ENCODE measurements at places on chromosomes 5 and 9.

DNA sequence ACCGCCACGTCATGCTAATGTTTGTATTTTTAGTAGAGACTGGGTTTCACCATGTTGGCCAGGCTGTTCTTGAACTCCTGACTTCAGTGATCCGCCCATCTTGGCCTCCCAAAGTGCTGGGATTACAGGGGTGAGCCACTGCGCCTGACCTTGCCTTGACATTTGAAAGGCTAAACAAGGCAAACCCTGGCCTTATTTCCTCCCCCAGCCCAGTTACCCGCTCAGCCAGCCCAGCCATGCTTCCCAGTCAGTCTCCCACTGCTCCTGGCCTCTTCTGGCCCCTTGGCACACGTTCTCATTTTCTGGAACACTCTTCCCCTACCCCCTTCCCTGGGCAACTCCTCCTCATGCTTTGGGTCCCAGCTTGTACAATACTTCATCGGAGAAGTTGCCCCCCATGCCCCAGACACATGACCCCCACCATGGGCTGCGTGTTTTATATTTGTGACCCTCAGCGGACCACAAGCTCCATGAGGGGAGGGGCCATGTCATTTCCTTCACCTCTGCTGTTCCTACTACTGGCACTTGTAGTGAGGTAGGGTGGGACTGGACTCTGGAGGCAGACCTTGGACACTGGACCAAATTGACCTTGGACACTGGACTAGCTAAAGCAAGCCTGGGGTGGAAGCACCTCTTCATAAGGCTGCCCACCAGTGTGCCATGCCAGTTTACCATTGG, 94.4 kb upstream of the IER5L start:
- no peak for DNase-seq

- no peak for DNase-seq
Observed at GRCh38 chr9:79312686-79313421, 258.9 kb upstream of the TLE4 start.

DNA sequence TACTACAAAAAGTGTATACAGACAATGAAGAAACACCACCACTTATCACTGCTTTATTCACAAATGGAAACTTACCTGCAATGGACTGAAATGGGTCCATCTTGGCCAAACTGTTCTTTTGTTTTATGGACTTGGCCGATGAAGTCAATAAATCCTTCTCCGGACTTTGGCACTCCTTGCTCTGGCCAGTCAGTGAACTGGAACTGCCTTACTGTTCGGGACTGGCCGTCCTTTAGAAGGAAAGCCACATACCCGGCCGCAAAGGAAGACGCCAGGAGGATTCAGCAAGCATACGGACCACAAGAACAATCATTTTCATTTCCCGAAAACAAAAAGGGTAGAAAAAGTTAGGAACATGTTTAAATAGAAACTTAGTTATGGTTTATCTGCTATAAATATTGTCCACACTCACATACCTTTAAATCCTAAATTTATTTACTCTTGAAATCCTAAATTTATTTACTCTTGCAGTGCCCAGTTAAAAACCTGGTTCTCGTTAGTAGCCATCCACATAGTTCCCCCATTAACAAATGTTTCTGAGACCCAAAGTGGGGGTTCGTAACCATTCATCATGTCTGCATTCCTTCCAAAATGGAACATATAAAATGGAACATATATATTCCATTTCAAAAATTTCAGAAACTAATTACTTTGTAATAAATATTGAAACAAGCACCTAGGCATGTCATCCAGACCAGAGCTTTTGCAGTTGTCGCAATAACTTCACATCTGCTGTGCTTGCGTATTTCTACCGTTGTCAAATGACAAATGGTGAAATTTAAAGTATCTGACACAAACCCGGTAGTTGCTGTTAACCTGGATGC, 532.1 kb upstream of the DMAC1 start:
- DNase-seq, result no peak

DNA sequence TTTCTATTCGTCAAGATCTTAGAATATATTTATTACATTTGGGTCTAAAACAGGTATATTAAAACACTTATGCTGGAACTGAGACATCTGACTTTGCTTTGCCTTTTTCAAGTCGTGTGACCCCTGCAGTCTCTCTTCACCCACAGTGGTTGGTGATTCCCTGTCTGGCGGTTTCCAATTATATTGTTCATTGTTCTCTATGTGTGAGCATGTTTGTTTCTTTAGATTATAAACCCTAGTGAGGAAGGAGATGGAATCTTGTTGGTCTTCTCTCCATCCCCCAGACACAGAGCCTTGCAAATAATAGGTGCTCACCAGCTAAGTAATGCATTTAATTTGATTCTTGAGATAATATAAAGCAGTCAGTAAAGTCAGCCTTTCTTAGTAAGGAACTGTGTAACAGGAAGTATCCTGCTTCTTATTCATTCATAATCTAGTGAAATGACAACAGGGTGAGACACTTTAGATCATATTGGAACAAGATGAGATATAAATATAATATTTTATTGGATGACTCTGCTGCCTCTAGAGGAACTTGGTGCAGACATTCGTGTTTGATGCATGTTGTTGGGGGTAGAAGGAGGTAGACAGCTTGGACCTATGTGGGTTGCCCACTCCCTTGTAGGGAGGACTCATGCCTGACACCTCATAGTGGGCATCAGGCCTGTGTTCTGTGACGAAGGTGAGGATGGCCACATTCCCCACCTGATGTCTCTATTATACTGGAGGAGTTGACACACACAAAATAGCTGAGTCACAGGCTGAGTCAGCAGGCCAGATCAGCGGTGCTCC, 88.1 kb downstream of the FGF1 start:
- no peak for DNase-seq

- no peak for DNase-seq
Observed at GRCh38 chr5:39452846-39453245, 28.1 kb upstream of the DAB2 start.

- peak; percentile 52 for DNase-seq
Observed at GRCh38 chr9:4298255-4299004, 1.4 kb downstream of the GLIS3 start.

DNA sequence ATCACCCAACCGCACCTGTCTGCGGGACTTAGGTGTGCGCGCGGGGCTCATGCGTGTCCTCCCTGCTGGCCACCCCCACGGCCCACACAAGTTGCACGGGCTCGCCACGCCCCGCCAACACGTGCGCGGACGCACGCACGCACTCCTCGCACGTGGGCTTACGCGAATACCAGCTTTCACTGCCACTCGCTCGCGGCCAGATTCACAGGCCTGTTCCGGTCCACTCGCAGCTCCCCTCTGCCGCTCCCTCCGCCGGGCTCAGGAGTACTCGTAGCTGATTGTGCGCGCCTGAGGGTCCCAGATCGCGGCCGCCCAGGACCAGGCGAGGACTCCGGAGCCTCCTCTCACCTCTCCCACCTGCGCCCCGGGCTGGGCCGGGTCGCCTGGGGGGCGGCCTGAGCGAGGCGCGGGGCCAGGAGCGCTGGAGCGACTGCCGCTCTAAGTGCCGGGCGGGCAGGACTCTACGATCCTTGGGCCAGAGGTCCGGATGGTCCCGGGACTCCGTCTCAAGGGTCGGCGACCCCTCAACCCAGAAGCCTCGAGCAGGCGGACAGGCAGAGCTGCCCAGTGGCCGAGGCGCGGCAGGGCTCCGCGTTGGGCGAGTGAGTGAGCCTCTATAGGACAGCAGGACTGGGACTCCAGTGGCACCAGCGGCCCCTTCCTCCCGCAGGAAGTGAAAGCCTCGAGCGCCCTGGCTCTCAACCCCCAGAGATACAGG, 3.4 kb downstream of the PCDHGC5 start:
- peak; percentile 74 for DNase-seq

GRCh38 chr9:27003426-27004077, 1.9 kb downstream of the LRRC19 start:
- no peak for DNase-seq

DNA sequence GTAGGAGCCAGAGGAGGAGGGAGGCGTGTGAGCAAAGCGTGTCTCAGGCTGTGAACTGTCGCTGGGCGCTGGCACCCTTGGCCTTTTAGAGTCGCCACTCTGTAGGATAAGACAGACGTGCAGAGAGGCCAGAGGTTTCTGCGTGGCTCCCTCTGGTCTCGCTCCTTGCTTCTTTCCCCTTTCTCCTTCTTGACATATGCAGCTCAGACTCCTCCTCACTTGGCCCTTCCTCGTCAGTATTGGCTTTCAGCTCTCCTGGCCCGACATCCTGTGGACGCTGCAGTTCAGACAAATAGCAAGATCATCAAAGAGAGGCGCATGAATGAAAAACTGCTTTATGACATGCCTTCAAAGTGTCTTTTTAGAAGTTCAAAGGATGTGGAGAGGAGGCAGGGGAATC, 116.8 kb upstream of the SPRY4 start:
- no peak for DNase-seq

DNA sequence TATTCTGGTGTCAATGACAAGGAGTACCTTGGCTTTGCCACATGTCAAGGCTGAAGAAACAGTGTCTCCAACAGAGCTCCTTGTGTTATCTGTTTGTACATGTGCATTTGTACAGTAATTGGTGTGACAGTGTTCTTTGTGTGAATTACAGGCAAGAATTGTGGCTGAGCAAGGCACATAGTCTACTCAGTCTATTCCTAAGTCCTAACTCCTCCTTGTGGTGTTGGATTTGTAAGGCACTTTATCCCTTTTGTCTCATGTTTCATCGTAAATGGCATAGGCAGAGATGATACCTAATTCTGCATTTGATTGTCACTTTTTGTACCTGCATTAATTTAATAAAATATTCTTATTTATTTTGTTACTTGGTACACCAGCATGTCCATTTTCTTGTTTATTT, 19.8 kb downstream of the CD274 start:
- no peak for DNase-seq

DNA sequence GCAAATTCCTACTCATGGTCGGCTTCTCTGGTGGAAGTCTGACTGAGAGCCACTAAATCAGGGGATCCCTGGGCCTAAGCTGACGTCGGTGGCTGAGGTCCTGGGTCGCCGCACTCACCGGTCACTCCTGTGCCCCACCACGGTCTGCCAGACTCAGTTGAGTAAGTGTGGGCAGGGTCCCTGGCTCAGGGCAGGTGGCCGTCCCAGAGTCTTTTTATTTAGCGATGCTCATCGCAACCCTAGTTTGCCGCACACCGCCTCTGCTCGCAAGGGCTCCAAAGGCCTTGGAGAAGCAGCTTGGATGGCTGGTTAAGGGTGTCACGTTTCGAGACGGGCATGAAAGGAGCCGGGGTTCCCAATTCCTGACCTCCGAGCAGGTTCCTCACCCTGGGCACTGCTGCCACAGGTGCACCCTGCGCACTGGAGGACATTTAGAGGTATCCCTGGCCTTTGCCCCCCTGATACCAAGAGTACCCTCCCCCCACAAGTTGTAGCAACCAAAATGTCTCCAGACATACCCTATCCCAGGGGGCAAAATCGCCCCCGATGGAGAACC, 59.9 kb downstream of the NSUN2 start:
- no peak for DNase-seq

- DNase-seq, result no peak
Observed at GRCh38 chr5:14506661-14507060, 74.9 kb upstream of the OTULINL start.

GRCh38 chr9:125238915-125239446, 2.2 kb downstream of the HSPA5 start:
- no peak for DNase-seq

- peak; percentile 85 for DNase-seq
Observed at GRCh38 chr5:110054240-110054639, 364.5 kb downstream of the MAN2A1 start.

GRCh38 chr5:172599204-172599567, 41.9 kb upstream of the NEURL1B start:
- DNase-seq, result no peak

- no peak for DNase-seq
Observed at GRCh38 chr5:104606258-104606829, 1043.8 kb upstream of the NUDT12 start.

- DNase-seq, result peak; percentile 19
Observed at GRCh38 chr9:2709645-2710101, 7.6 kb upstream of the KCNV2 start.

GRCh38 chr5:175713930-175714329, 56.1 kb downstream of the HRH2 start:
- DNase-seq, result no peak

GRCh38 chr5:109350537-109351270, 59.1 kb downstream of the PJA2 start:
- no peak for DNase-seq

DNA sequence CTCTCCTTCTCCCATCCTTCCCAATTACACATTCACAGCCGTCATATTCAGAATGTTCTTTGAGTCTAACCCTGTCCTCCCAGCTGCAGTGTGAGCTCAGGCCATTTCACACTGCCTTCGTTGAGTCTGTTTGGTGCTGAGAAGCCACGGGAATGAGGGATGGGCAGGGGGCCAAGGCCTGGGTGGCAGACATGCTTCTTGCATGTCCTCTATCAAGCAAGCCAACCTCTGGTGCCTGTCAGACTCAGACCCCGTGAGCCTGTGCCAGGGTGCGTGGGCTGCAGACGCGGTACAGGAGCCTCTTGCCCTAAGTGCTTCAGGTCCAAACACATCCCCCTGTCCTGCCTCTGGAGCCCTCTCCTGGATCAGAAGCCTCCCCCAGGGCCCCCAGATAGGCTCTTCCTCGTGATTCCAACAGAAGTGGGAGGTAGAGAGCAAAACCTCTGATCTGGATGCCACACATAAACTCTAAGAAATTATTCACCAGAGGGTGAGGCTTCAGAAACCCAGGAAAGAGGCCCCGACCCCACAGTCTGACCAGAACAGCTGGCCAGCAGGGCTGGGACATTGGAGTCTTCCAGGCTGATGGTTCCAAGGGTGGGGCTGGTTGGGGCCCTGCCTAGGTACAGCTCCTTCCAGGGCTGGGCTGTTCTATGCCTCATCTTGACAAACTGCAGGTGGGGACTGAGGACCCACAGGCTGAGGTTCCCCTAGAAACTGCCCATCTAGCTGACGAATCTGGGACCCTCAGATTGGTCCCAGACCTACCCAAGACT, 46.7 kb upstream of the CDKN2AIPNL start:
- no peak for DNase-seq

- DNase-seq, result no peak
Observed at GRCh38 chr5:134139891-134140469, 25.5 kb downstream of the TCF7 start.

- DNase-seq, result peak; percentile 55
Observed at GRCh38 chr9:112774006-112774996, 23.7 kb downstream of the SNX30 start.

- DNase-seq, result peak; percentile 76
Observed at GRCh38 chr9:94802793-94803192, 76.3 kb downstream of the AOPEP start.

DNA sequence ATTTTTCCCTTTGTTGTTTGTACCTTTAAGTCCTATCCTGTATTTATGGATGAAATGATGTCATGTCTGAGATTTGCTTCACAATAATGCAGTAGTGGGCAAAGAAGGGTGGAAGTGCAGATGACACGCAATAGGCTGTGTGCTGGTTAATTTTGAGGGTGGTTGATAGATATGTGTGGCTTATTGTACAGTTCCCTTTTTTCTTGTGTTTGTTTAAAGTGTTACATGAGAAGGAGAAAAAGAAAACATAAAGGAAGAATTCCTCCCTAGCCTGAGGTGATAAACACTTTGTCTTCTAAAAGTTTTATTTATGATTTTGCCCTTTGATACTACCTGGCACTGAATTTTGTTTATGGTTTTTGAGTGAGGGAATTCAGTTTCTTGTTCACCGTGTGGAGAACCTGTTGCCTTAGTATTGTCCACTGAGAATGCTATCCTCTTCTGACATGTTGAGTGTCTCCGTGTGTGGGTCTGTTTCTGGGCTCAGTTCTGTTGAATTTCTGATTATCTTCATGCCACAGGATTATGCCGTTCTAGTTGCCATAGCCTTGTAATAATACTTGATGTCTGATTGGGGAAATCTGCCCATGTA, 52.3 kb upstream of the FAM120AOS start:
- no peak for DNase-seq
